Left renal cortex interstitium (tissue), 4 donors: ENCODE measurements at places on chromosomes 2 and 18. TPM values are rescaled to one million over a fixed set of nuclear protein-coding genes. Genes with fewer than 3 reads are reported as not detected.
A peak's percentile ranks its signal among the peaks of the same experiment; 100 is the strongest.

DNA sequence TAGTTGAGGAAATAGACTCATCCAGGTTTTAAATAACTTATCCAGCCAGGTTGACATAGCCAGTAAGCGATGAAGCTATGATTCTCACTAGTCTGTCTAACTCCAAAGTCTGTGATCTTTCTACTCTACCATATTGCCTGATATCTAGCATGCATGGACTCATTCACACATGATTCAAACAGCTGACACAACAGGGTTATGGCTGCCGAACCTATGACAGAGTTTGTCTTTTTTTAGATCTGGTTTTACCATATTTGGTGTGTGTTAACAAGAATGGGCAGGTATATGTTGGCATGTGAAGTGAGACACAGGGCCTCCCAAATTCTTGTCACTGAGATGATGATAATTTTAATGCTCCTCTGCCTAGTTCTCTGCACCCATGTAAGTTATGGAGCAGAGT is 210.6 kb downstream of the BABAM2 start:
- no peak for DNase-seq

DNA sequence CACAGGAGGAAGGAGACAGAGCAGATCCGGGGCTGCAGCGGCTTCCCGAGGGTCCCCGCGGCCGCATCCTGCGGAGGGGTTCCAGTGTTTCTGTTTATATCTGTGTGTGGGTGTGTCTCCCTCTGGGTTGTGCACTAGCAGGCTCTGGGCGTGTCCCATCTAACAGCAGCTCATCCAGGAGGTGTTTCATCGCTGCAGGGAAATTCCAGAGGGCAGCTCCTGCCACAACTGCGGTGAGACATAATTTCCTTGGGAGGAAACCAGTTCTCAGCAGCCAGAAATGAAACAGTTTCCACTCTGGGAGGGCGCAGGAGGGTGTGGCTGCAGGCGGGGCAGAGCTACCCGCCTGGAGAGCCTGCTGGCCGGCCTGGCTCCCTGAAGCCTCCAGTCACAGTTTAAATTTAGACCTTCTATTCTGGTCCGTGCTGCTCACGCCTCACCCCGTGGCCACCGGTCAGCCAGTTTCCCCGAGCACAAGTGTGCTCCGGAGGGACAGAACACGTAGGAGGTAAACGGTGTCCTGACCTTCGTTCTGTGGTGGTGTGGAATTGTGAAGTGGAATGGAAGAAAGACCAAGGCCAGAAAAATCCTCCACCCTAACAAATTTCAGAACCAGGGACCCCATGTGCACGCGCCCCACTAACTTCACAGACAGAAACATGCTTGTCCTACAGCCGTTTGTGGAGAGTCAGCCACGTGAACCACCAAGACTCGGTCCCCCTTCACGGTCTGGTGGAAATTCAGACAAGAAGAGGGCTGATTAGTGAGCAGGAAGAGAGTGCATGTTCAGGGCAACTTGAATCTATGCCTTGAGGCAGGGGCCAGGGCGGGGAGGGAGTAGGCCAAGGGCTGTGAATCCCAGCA is 50.2 kb downstream of the TEX44 start:
- DNase-seq, result no peak

- no peak for DNase-seq
These were observed 89.9 kb downstream of the ACSL3 start for GRCh38 chr2:222950638-222951285.

DNA sequence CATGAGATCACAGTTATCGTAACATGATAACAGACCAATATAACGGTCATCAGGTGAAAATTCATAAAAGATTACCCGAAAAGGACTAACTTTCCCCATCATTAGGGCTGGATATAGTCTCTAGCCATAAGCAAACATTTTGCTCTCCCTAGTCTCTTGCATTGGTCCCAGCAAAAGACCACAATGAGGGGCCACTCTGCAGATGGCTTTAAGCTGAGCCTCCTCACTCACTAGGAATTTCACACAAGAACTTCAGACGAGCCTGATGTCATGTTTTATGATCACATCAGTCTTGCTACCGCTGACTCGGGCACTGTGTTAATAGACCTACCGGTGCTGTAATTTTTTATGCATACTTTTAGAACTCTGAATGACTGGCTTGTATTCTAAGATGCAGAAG is 35.2 kb downstream of the STK17B start:
- no peak for DNase-seq

NTSR2 gene
- not detected for polyA plus RNA-seq

- no peak for DNase-seq
These were observed 149.4 kb upstream of the DNMT3A start for GRCh38 chr2:25491003-25491696.

- DNase-seq, result no peak
These were observed 15.1 kb upstream of the DYNC2LI1 start for GRCh38 chr2:43758739-43759138.

IL36B gene
- not detected for polyA plus RNA-seq

GRCh38 chr18:10051877-10052631 is 138.2 kb downstream of the VAPA start:
- DNase-seq, result no peak

DNA sequence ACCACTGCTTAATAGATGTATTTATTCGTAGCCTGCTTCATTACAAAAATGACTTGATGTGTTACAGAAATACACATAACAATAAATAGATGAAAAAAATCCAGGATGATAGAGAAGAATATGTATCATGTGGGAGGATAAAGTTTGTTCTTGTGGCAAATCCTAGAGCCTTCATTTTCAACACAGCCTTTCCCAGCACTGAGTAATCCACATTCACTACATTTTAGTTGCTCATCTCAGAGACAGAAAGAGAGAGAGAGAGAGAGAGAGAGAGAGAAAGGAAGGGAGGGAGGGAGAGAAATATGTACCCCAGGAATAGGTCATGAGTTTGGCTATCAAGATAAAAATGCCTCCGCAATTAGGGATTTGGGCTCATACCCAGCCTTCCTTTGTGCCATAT is 144.3 kb downstream of the RBMS1 start:
- DNase-seq, result no peak

B3GNT7 gene
- polyA plus RNA-seq, result 3.7 TPM

DNA sequence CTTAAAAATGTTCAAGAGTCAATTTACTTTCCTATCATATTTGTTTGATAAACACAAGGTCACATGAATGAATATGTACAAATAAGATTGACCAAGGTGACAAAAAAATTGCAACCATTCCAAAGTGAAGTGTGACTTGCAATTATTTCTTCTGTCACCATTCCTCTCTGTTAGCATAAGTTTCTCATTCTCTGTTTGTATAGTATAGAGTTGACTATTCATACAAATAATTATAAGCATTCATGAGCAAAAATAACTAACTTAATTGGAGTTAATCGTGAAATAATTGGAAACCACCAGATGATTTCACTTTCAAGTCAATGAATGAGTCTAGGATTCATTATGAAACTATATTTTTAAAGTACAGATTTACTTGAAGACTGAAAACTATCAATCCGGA is 42.1 kb downstream of the PGAP1 start:
- no peak for DNase-seq

DNA sequence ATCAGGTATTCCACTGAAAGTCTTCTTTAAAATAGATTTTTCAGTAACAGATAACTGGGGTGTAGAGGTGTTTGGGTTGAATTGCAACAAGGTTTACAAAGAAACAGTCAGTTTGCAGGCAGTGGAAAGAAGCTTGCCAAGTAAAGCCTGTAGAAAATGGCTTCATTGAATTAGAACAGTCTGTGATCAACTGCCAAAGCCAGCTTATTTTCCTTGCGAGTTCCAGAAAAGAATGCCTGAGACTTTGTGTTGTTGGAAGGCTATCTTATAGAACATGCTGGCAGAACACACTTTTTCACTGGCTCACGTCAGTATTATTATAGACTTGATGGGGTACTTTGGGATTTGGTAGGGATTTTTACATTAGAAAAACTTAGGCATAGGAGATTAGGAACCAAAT is 601.0 kb downstream of the XIRP2 start:
- DNase-seq, result no peak

GPBAR1 gene
- 2.2 TPM for polyA plus RNA-seq

- no peak for DNase-seq
These were observed 727 bp downstream of the NCOA1 start for GRCh38 chr2:24491542-24492420.

CYBRD1 gene
- polyA plus RNA-seq, result 36.1 TPM

DNA sequence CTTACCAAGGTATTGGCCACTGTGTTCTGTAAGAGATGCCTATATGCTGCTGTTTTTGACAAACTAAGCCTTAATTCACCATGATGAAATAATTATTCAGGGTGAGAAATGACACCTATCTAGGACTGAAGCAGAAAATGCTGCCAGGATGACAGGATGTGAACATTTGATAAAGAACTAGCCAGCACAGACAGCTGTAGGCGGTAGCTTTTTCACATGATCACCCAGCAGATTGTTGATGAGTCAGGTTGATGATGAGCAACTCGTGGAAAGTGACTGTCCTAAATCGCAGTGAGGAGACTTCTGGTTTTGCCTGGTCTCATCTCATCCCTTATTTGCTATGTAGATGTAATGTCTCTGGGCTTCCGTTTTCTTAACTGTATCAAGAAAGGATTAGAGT is 144.1 kb downstream of the PRPF40A start:
- DNase-seq, result no peak

STEAP3 gene
- polyA plus RNA-seq, result 1.6 TPM

LGALSL gene
- 31.3 TPM for polyA plus RNA-seq

TTC32 gene
- 52.0 TPM for polyA plus RNA-seq

- DNase-seq, result peak; percentile 39
These were observed 72.9 kb downstream of the EN1 start for GRCh38 chr2:118774458-118775133.

- DNase-seq, result no peak
These were observed 33.2 kb upstream of the NCOA1 start for GRCh38 chr2:24457696-24458386.

DOK6 gene
- 16.3 TPM for polyA plus RNA-seq

GFPT1 gene
- polyA plus RNA-seq, result 36.6 TPM

EMILIN1 gene
- 119 TPM for polyA plus RNA-seq

CAPN14 gene
- polyA plus RNA-seq, result not detected

PRKAG3 gene
- polyA plus RNA-seq, result 0.17 TPM

GATA6 gene
- polyA plus RNA-seq, result 8.3 TPM

DNA sequence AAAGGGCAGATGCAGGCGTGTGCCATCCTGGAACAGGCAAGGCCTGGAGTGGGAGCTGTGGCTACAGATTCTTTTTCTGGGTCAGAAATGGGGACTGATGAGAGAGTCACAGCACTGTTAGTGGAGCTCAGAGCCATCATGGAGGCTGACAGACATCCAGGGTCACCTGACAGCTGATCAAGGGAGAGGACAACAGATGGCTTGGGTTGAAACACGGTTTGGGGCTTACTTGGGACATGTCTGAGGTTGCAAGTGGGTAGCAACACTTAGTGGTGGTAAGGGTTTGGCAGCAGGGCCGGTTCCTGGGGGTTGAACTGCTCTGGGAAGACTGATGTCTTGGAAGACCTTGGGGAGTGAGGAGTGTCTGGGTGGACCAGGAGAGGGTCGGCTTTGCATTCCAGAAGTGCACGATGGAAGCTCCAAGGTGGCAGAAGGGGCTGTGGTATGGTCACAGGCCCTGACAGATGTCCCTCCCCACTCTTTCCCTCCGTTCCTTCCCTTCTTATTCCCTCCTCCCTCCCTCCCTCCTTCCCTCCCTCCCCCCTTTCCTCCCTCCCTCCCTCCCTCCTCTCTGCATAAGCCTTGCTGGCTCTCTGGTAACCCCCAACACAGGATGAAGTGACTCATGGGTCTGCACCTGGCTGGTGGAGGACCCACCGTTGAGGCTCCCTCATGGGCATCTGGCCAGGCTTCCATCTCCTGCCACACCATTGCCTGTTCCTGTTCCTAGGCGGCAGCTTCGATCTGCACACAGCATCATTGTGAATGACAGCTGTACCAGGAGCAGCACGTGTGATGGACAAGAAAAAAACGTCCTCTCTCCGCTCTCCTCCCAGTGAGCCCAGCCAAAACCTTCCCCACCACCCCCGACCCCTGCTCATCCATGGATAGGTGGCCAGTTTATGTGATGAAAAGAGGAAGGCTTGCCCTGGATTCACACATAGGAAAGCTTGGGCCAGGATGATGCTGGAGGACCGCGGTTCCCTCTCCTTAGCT is 63.8 kb upstream of the RPL31 start:
- DNase-seq, result no peak

SLC11A1 gene
- polyA plus RNA-seq, result 0.84 TPM

- no peak for DNase-seq
These were observed 30.4 kb downstream of the RBMS1 start for GRCh38 chr2:160463245-160463644.

- no peak for DNase-seq
These were observed 29.4 kb downstream of the CERKL start for GRCh38 chr2:181627545-181627944.

GRCh38 chr2:154556146-154556545 is 142.3 kb upstream of the KCNJ3 start:
- no peak for DNase-seq

IL36A gene
- polyA plus RNA-seq, result not detected

GRCh38 chr2:86411396-86411795 is 29.8 kb upstream of the KDM3A start:
- DNase-seq, result no peak

DNAJC5G gene
- polyA plus RNA-seq, result 1.6 TPM

- DNase-seq, result no peak
These were observed 129.7 kb downstream of the MYCN start for GRCh38 chr2:16069933-16070647.

DNA sequence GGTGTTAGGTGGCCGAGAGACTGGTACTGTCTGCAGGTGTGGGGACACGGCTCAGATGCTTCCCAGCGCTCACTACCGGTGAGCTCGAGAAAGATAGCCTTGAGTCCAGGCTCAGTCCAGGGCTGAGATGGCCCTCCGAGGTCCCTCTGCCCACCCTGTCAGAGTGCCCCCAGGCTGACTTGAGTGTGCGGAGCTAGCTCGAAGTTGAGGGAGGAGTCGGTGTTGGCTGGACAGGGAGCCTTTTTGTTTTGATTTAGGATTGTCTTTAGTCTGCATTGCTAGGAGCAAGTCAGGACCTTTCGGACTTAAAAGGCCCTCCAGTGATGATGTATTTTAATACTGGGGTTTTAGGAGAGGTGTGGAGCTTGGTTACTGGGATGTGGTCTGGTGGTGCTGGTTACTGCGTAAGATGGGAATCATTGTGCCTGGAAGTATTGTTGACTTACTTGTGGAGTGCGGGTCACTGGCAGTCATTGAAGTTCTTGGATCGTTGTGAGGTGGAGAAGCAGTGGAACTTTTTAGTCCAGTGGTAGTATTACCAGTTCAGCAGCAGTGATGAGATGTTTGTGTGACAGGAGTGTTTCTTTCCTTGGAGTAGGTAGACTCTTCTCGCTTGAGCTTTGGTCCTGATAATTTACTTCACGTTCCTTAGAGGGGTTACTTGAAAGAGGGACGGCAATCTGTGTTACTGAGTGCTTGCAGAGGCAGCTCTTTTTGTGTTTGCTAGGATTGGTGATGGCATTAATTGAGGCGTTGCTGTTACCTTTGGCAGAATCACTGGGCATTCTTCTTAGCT is 633 bp downstream of the KIAA1328 start:
- DNase-seq, result peak; percentile 66

SNORC gene
- 0.92 TPM for polyA plus RNA-seq

DNA sequence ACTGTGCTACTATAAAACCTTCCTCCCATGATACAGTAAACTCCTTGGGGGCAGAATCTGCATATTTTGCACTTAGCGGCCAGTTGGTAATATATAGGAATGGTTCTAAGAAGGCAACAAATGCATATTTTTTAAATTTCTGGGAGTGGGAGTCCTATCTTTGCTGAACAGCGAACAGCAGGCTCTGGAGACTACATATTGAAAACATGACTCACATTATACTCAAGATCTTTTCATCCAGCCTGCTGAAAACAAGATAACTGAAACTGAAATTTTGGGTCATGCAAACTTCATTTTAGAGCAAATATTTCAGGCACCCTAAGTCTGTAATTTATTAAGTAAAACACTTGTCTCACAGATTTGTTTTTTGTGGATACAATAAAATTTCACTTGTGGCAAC is 122.2 kb downstream of the SATB2 start:
- no peak for DNase-seq

DSG1 gene
- polyA plus RNA-seq, result 0.08 TPM
